ENCODE measurements at places on chromosomes 5 and 9.

- DNase-seq, result no peak
These were observed 14.2 kb downstream of the NDUFAF2 start for GRCh38 chr5:60959156-60959555.

DNA sequence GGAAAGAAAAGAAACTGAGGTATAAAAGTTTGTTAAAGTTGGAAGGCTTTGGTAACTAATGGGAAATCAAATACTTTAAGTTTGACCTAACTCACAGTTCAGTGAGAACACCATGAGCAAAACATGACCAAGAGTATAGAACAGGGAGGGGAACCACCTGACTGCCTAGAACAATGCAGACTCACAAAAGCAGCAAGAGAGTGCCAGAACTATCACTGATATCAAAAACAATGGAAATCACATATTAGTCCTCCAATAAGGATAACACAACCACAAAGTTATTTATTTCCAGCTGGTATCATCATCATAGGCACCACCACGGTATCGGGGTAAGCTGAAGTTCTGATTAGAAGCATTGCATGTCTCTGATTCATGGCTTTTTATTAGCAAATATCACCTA is 77.5 kb downstream of the TRPM6 start:
- DNase-seq, result no peak

GRCh38 chr9:125150349-125151245 is 7.3 kb upstream of the SCAI start:
- DNase-seq, result no peak

DNA sequence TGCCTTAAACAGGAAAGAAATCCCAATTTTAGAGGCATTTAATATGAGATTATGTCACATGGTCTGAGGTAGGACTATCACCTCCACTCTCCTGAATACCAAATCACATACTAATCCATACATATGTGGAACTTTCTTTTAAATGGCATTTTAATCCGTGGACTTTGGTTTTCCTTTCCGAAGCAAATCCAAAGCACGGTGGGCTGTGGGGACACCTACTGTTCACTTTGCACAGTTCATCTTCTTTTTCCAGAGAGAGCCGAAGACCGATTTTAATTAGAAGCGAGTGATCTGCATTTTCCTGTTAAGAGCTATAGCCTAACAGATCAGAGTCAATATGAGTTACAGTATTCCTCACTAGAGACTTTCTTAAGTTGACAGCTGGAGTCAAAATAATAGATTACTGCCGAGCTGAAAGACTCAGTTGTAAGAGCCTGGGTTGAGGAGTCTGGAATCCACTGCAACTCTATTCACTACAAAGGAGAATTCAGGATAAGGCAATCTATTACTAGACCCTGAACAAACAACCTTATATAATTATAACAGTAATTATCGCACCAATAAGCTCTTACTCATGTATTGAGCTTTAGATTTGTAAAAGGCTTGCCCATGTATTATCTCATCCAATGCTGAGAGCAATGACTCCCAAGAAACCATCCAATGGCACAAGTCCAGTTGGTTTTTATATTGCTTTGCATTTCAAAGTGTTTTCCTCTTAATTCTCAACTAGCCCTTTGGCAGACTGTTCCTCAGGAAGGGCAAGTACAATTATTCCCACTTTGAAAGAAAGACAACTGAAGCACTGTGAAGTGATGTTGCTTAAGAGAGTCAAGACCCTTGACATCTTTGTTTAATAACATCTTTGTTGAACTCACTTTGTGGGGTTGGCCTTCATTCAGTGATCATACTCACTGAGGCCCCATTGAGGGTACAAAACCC is 144.7 kb downstream of the TRPM6 start:
- DNase-seq, result no peak

GRCh38 chr9:86079421-86079831 is 19.9 kb downstream of the GOLM1 start:
- no peak for DNase-seq

DNA sequence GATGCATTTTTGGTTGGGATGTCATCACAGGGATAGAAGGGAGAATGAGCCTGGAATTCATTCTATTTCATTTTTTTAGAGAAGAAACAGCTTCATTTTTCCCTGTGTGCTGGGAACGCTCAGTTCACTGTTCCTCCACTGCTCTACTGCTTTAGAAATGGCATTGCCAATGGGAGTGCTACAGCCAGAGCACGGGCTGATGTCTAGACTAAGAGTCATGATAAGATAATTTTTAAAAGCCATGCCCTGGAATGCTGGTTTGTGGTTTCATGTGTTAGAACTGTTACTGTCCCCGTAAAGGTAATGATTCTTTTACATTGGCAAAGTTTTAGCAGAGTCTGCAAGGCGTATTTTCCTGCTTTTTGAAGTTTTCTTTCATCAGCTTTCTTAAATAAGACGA is 119.6 kb downstream of the SEMA6A start:
- DNase-seq, result no peak

DNA sequence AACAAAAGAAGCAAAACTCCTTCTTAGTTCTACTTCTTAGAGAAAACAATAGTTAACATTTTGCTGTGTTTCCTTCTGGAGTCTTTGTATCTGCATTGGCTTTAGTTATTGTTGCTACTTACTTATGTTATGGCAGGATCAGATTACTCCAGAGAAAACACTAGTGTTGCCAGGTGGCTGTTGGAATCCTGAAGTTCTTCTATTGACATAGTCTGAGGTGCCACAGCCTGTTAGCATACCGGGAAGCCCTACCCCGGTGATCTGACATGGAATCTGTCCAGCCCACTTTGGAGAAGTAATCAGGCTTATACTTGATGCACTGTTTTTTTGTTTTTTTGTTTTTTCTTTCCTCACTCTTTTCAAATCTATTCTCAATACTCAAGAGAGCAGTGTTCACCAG is 68.5 kb upstream of the CEP78 start:
- no peak for DNase-seq

DNA sequence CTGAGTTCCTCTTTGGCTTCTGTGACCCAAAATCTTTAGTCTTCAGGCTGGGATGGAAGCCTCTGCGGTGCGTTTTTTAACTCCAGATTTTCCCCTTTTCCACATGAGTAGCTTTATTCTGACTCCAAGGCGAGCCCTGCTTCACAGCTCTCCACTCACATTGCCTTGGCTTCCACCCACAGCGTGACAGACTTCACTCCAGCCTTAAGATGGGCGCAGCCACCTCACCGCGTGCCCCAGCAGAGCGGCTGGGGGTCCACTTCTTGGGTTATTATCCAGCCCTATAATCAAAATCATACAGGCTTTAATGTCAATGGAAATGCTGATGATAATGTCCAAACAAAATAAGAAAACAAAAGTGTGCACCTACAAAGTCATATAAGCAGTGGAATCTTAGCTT is 1.2 kb downstream of the EXOC3 start:
- DNase-seq, result no peak

- DNase-seq, result no peak
These were observed 251.4 kb downstream of the GLIS3 start for GRCh38 chr9:4048441-4048840.

- DNase-seq, result no peak
These were observed 300.3 kb downstream of the ZNF608 start for GRCh38 chr5:124446120-124446519.

- no peak for DNase-seq
These were observed 3.0 kb downstream of the DNAH5 start for GRCh38 chr5:13941468-13941867.

GRCh38 chr9:30065888-30066287 is 2318.6 kb upstream of the ACO1 start:
- DNase-seq, result no peak

GRCh38 chr9:81317939-81318338 is 371.4 kb downstream of the TLE1 start:
- no peak for DNase-seq

Measured in activated effector memory CD4-positive, alpha-beta T cell treated with Interleukin-2 at 50 U/mL for 16 hours (primary cell).